NCI-H1105 (cell line): ENCODE measurements at places on chromosomes 5 and 9.
A peak's percentile ranks its signal among the peaks of the same experiment; 100 is the strongest.

GRCh38 chr9:3865141-3865772, 339.5 kb upstream of the RFX3 start:
- no peak for DNase-seq

- DNase-seq, result no peak
These were observed 10.5 kb downstream of the KIF4B start for GRCh38 chr5:155024015-155024414.

DNA sequence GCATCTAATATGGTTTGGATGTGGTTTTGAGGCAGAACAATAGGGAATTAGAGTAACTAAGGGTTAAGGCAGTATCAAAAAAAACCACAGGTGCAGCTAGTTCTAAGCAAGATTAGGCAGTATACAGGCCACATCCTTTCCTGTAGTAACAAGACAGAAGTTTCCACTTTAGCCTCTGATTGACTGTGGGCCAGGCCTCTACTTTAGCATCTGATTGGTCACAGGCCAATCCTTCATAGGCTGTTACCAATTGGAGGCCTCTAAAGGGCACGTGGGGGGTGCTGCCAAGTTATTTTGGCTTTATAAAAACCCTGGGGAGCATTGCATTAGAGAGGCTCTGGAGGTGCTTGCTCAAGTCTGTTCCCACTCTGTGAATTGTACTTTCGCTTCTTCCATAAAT, 144.1 kb upstream of the ST8SIA4 start:
- no peak for DNase-seq

GRCh38 chr5:175148636-175149172, 295.3 kb downstream of the DRD1 start:
- no peak for DNase-seq

DNA sequence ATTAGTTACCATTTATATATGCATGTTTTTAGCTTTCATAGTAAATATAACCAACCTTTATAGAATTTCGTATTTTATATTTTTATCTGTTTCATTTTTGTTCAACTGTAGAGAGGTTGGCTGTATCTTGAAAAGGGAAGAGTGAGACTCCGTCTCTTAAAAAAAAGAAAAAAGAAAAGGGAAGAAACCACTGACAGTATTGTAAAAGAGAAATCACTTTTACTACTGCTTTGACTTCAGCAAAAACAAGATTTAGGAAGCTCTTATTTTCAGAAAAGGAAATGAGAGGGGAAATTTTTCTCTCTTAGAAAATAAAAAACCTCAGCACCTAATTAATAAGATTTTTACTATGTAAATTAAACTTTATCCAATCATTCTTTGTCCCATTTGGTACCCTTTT, 14.4 kb downstream of the POLK start:
- no peak for DNase-seq

DNA sequence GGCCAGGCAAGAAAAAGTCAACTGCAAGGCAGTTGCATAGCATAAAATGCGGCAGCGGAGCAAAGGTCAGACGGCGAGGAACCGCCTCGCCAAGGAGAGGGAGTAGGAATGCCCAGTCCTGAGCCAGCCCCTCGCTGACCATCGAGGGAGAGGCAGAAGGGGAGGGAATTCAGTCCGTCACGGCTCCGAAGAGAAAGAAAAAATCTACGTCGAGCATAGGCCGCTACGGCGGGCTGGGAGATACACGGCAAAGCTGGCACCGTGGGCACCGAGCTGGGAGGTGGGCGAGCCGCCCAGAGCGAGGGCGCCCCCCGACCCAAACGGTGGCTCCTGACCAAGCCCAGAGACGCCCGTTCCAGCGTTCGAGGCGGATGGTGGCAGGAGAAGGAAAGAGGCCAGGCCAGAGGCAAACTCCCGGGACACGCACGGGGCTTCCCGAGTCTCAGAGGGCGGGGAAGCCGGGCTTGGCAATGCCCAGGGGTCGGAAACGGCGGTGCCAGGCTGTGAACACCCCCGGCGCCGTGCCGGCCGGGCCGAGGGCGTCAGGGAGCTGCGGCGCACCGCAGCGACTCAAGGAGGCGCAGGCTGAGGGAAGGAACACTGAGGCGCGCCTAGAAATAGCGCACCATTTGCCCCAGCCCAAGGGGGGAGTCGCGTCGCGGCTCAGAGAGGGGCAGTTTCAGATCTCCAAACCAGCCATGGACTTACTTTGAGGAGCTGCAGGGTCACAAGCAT, 518 bp downstream of the SPRY4 start:
- no peak for DNase-seq

DNA sequence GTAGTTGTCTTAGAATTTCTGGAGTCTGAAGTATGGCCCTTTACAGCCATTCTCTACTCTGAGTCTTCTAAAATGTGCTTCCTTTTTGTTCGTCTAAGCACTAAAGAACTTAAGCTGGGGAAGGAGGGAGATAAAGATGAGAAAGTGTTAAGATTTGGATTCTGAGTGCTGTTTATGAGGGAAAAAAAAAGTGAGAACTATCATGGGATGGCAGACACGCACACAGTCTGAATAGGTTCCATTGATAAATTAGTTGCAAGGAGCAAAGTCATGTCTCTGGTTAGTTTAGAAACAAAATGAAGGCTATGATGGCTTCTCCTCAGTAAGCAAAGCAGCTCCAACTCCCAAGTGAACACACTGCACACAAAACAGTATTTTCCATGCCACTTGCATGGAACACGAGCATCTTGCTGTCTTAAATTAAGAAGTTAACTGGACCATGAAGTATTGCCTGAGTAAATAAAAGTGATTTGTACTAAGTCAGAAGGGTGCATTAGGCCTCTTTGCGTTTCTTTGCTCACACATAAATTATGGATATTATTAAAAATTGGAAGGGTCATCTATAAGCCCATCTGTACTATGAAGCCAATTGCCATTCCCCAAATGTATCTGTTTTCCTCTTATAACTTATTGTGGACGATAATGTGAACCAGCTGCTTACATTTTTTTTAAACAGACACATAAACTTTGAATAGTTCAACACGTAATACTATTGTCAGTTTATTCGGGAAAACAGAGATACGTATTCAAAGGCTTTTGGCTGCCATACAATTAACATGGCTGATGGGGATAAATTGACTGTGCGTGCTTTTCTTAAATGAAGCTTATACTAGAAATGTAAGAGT, 199.3 kb downstream of the SGCD start:
- DNase-seq, result no peak

DNA sequence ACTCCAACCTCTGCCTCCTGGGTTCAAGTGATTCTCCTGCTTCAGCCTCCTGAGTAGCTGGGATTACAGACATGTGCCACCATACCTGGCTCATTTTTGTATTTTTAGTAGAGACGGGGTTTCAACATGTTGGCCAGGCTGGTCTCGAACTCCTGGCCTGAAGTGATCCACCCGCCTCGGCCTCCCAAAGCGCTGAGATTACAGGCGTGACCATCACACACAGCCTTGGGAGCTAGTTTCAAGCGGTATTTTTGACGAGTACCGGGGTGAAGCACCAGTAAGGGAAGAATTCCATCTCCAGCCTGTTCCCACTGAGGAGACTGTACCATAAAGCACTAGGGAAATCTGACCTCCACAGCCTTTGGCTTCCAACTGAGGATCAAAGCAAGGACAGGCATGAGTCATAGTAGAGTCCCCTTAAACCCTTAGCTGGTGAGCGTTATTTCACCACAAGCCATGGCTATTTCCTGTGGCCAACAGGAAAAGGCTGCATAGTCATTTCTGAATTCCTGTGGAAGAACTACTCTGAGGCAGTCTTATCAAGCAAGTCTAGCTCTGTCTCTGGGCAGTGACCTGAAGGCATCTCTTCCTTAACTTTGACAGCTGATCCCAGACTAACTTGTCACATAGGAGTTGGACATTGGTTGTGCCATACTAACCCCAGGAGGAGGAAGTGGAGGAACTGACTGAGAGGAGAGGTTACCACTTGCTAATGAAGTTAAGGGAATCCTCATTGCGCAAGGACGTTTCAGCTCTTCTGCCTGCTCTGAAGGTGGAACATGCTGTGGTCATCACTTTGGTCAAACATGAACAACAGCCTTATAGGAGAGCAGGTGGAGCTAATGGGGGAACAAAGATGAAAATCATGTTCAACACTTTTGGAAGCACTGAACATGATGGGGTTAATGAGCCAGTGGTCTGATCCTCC, 85.8 kb upstream of the DMRT1 start:
- DNase-seq, result no peak

DNA sequence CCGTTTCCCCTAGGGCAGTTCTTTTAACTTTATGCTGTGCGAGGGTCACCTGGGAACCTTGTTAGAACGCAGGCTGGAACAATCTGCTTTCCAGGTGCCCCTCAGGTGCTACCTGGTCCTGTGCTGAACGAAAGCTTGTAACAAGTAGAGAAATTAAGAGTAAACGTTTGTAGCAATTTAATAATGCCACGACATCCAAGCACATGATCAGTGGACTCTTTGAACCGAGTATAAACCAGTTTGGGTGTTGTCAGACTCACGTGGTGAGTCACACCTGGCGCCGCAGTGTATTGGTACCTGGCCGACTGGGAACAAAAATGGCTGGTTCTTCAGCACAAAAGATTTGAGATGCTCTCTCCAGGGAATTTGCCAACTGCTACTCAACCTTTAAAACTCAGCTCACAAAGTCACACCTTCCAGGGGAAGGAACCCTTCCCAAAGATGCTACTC, 926 bp upstream of the MYO10 start:
- DNase-seq, result no peak

GRCh38 chr9:89747596-89747995, 142.8 kb downstream of the GADD45G start:
- DNase-seq, result no peak

- no peak for DNase-seq
These were observed 30.7 kb upstream of the VCAN start for GRCh38 chr5:83440826-83441225.

DNA sequence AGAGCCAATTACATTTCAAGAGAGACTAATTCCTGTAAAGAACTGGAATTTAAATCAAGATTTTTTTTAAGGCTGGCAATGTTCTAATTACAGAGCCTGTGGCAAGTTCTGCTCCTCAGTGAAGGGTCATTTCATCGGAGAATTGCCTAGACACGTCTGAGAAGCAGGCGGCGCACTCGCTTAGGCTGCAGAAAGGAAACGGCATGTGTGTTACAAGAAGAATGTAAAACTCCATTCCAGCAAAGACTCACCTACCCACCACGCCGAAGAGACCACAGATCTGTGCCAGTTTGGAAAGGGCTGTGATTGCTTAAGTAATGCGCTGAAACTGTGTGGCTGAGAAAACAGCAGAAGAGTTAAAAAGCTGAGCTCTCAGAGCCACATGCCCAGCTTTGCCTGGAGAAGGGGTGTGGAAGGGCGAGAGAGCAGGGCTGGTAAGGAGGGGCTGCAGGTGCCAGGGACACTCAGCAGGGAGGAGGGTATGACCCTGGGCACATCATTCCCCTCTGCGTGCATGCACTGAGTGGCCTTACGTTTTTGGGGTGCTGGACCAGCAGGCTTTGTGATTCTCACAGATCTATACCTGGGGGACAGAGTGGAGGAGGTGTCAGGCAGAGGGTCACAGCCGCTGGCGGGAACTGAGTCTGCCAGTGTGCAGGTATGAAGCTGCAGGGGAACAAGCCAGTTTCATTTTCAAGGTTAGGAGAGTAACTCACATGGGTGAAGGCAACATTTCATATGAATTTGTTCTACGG, 17.8 kb upstream of the SLC25A51 start:
- DNase-seq, result no peak

DNA sequence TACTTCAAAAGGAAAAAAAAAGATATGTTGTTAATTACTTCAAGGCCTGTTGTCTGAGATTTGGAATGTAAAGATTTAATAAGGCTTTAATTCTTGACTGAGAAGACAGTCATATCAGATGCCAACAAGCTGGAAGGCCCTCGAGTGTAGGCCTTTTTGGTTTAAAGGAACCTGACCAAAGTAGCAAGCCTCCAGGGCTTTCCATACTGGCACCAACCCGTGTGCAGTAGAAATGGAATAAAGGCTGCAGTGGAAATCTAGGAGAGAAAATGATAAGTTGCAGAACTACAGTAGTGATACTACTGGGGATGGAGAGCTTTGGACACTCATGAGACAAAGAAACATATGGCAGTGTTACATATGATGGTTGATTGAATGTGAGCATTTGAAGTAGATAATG, 358.0 kb downstream of the TAF11L14 start:
- DNase-seq, result no peak

- peak; percentile 66 for DNase-seq
These were observed 134.5 kb downstream of the NFIB start for GRCh38 chr9:14179449-14179848.

- DNase-seq, result no peak
These were observed 27.6 kb downstream of the MTX3 start for GRCh38 chr5:79963261-79964061.

- no peak for DNase-seq
These were observed 165.2 kb upstream of the NFIB start for GRCh38 chr9:14479163-14479560.

DNA sequence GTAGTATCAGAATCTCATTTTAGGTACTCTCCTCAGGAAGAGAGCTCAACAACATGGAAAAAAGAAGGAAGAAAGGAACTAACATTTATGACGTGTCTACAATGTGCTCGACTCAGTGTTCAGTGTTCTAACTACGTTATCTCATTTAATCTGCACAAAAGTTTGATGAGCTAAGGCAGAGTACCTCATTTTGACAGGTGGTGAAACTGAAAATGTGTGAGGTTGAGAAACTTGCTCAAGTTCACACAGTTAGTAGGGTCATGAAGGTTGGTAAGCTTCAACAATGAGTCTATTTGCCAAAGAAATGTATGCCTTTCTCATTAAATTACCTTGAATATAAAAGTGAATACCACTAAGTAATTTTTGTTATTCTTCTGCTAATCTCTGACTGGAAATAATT, 165.1 kb downstream of the CAAP1 start:
- DNase-seq, result no peak

DNA sequence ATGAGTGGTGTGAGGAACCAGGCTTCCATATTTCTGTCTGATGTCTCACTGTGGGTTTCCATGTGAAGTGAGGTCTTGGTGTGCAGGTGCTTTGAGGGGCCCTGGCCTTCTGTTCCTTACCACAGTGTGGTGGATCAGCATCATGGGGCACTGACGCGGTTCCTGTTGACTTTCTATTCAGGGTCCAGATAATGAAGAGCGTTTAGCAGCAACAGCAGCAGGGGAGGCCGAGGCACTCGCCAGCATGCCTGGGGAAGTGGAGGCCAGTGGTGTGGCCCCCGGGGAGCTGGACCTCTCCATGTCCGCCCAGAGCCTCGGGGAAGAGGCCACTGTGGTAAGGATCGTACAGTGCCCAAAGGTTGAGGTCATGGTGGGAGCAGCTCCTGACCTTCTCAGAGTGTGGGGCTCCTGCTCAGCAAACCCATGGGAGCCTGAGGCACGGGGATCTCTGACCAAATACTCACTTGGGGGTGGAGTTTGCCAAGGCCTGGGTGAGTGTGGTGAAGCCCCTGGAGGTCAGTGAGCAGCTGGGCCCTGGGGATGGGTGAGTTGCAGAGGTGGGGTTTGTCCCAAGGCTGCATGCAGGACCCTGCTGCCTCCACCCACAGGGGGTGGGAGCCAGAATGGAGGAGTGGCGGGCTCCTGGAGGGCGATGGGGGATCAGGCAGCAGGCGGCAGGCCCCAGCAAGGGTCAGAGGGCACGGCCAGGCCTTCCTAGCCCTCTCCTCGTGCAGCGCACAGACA, 61.2 kb downstream of the COL15A1 start:
- no peak for DNase-seq
